Stimulated activated CD4-positive, alpha-beta T cell treated with anti-CD3 and anti-CD28 coated beads, Interleukin-4, amount 100 ng/mL, for 1 hour (primary cell): ENCODE measurements at places on chromosomes 2 and 18.

GRCh38 chr2:157786663-157787363 is 89.3 kb downstream of the ACVR1 start:
- no peak for DNase-seq

DNA sequence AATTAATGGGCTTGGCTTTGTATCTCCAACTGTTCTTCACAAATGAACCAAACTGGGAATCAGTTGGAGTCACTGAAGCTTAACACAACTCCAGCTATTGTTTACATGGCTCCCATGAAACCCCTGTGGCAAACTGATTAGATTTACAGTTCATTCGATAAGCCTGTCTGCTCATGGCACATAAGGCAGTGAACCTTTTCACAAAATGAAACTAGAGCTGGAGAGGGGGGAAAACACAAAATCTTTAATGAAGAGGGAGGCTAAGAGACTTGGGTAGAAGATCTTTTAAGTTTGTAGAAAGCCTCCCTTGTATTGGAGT is 11.6 kb upstream of the ITGA6 start:
- no peak for DNase-seq

- no peak for DNase-seq
Observed at GRCh38 chr2:36717603-36718266, 21.2 kb downstream of the VIT start.

DNA sequence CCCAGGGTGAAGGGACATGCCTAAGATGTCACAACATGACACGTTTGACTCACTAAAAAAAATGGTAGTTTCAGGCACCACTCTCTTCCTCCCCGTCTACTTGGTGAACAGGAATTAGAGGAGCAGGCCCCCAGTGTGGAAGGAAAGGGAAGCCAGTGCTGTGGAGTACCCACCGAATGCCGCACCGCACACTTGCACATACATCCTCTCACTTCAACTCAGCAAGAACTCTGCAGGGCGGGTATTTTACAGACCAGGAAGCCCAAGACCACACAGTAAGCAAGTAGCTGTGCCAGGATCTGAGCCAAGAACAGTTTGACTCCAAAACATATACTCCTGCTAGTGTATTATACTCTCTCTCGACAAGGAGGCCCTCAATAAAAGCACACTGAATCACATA is 69.8 kb downstream of the BCL2 start:
- DNase-seq = no peak

GRCh38 chr2:225742487-225742886 is 343.0 kb downstream of the NYAP2 start:
- DNase-seq = no peak

DNA sequence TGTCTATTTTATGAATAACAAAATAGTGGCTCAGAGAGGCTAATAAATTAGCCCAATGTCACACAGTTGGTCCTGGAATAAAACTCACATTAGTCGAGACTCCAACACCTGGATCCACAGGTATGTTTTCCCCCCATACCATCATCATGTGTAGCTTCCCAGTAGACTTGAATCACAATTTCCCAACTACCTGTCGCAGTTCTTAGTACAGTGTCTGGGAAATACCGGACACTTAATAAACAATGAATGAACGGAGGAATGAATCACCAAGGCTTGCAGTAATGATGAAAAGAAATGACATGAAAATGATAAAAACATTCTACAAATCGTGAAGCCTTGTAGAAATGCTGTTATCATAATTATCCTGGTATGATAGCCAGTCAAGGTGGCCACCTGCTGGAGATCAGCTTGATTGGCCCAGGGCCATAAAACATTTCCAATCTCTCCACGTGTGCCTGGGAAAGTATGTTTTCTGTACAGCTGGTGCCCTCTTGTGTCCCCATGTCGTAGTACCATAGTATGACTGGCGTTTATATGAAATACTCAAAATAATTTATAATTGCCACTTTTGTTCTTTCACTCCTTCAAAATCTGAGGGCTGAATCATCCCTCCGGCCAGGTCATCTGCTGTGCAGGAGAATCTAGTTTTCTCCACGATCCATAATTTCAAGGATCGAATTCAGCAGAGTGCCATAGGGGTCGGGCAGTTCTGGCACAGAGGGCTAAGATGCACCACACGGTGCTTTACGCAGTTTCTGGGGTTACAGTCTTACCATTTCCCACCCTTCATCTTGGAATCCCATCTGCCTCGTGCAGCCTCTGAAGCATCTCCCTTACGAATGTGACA is 95.4 kb downstream of the LAMA1 start:
- no peak for DNase-seq

DNA sequence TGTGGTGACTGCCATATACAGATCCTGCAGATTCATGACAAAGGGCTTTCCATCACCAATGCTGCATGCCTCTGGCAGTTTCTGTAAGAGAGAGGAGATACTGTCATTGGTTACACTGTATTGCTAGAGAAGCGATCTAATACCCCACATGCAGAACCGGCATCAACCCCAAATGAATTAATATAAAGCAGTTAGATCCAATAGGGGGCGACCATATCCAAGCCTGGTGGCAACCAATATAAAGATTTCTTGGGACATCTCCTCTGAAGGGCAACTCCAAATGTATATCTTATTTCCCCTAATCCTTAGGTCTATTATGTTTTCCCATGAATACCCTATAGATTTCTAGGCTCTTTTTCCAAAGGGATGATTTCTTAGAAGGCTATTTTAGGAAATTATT is 17.4 kb upstream of the IHH start:
- DNase-seq = no peak

- DNase-seq = no peak
Observed at GRCh38 chr2:190036071-190036470, 26.5 kb downstream of the MSTN start.
